ENCODE measurements at places on chromosomes 12 and 14.
A peak's percentile ranks its signal among the peaks of the same experiment; 100 is the strongest.

DNA sequence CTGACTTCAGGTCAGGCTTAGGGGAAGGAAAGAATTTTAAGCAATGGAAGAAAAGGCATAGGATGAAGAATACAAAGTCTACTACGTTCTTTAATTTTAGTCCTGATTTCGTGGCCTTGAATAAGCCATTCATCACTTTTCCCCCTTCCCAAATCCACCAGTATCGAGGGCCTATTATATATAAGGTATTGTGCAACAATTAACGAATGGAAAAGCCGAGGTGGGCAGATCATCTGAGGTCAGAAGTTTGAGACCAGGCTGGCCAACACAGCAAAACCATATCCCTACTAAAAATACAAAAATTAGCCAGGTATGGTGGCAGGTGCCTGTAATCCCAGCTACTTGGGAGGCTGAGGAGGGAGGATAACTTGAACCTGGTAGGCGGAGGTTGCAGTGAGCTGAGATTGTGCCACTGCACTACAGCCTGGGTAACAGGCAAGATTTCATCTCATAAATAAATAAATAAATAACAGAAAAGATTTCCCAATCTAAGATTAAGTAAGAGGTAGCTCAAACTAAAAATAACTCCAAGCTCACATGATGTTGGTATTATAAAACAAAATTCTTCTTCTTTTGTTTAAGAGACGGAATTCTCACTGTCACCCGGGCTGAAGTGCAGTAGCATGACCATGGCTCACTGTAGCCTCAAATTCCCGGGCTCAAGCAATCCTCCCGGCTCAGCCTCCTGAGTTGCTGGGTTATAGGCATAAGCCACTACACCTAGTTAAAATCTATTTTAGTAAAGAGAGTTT lies 58.3 kb upstream of the NR2C1 start:
- DNase-seq = no peak

GRCh38 chr12:1622406-1622805 lies 6.6 kb upstream of the WNT5B start:
- DNase-seq = no peak

DNA sequence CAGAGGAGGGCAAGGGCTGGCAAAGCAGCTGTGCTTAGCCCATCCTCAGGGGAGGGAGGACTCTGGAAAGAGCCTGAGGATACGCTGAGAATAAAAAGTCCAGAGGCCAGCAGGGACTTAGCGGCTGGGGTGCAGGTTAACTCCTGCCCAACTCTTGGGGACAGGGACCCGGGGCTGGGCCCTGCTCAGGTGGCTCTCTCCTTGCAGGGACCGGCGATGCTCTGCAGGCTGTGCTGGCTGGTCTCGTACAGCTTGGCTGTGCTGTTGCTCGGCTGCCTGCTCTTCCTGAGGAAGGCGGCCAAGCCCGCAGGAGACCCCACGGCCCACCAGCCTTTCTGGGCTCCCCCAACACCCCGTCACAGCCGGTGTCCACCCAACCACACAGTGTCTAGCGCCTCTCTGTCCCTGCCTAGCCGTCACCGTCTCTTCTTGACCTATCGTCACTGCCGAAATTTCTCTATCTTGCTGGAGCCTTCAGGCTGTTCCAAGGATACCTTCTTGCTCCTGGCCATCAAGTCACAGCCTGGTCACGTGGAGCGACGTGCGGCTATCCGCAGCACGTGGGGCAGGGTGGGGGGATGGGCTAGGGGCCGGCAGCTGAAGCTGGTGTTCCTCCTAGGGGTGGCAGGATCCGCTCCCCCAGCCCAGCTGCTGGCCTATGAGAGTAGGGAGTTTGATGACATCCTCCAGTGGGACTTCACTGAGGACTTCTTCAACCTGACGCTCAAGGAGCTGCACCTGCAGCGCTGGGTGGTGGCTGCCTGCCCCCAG lies 2.8 kb downstream of the B3GNT4 start:
- no peak for DNase-seq

DNA sequence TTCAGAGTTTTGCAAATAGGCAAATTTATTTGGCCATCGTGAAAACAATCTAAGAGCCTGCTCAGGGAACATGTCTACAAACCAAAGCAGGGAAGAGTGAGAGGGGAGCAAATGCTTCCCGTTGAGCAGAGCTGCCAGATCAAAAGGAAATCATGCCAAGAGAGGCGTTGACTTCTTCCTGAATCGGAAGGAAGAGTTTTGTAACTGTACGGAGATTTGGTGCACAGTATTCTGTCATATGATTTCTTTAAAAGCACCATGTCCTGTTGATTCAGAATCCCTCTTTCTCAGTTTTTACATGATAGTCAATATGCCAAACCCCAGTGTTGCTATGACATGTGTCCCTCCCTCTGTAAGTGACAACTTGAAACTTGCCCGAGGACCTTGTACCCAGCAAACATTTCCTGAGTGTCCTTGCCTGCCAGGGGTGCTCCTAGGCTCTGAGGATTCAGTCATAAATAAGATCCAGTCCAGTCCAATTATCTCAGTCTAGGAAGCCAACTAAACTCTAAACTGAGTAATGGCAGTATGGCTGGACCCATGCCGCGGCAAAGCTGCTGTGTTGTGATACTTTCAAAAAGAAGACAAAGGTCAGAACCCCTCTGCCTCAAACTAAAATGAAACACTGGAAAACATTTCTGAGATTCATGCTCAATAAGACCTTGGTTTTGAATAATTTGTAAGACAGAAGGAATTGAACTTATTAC lies 300.1 kb upstream of the FKBP4 start:
- no peak for DNase-seq

DNA sequence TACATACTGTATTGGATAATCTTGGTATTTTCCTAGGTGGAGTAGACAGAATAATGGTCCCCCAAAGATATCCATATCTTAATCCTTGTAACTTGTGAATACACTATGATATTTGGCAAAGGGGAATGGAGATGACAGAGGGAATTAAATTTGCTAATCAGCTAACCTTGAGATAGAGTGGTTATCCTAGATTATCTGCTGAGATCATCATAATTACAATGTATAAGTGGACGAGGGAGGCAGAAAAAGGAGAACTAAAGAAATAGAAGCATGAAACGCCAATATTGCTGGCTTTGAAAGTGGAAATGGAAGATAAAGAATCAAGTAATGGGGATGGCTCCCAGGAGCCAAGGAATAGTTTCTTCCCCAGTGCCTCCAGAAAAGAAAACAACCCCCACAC lies 398.7 kb downstream of the NOVA1 start:
- DNase-seq = no peak

DNA sequence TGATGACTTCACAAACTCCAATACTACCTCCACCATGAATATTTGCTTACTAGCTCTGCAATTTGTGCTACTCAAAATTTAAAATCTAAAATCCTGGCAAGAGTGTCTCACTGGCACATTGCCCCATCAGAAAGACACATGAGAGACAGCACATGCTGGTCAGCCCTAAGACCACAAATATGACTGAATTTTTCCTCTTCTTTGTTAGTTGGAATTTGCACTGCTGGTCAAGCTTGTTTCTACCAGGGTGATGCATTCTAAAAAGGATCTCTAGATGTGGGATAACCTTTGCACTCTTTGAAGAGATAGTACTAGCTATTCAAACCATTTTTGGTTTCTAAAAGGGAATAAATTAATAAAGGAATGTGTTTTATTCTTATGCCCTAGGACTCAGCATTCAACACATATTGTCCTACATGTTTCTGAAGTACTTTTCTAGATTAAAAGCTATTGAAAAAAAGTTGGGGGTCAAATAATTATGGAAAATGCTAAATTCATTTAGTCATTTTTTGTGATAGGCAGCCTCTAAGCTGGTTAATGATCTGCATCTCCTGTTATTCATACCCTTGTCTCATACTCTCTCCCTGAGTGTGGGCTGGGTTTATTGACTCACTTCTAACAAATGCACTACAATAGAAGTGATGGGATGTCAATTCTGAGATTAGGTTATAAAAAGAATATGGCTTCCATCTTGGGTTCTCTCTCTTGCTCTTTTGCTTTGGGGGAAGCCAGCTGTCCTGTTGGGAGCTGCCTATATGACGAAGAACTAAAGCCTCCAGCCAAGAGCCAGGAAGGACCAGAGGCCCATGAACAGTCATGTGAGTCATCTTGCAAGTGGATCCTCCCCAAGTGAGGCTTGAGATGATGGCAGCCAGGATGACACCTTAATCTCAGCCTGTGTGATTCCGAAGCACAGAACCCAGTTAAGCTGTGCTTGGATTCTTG lies 211.5 kb upstream of the CRY1 start:
- DNase-seq = no peak

DNA sequence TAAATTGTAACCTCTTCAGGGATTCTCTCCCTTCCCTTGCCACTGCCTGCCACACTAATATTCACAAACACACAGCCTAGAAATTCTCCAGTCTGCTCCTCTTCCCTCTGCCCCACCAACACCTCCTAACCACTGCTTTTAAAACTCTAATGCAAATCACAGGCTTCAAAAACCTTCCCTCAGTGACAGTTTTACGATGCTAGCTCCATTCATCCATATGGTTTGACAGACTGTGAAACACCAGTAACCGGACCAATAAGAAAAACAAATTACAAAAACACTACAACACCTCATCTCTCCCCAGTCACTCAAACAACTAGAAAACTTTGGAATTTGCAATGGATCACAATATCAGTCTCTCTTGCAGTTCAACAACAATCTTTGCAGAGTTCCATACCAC lies 5.7 kb downstream of the DPF3 start:
- no peak for DNase-seq

DNA sequence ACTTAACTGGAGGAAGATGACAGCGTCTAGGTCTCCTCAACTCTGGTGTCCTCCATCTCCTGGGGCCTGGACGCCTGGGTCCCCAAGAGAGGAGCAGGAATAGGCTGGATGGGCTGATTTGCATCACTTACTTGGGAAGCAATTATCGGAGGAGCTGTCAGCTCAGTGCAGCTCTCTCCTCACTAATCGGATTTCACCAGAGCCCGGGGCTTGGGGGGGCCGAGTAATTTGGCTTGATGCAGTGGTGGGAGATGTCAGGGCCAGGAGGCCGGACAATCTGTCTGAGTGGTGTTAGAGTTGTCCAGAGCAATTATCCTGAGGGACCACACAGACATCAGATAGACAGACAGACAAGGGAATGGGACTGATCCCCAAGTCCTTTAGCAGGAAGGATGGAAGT lies 4.6 kb upstream of the SMUG1 start:
- DNase-seq = no peak

- DNase-seq = no peak
Observed at GRCh38 chr12:52903855-52904508, 894 bp downstream of the KRT8 start.

- DNase-seq = no peak
Observed at GRCh38 chr12:68595241-68595640, 15.5 kb upstream of the RAP1B start.

DNA sequence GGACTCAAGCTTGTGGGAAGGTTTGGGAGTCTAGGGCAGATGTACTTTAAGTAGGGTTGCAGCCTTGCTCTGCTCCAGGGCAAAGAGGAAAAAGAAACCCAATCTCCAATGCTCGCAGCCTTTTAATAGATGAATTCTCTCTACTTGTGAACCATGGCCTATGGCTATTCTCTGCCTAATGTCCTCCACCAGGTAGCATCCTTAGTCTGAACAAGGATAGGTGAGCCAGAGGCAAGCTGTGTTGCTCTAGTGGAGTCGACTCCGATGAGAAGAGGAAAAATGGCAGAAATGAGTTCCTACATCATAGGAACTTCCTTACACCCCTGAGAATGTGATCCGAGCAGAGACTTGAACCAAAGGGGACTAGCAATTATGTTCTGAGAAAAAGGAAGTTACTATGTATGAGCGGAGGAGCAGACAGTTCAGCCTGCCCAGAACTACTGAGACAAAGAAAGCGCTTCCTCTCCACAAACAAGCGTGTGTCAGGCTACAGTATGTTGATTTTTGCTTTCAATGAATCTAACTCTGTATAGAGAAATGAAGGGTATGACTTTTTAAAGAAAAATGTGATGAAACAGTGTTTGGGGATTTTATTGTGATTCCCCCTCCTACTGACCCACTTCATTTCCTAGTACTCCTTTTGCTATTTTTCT lies 153.6 kb upstream of the ARID2 start:
- no peak for DNase-seq

GRCh38 chr12:54984658-54985376 lies at the start of gene TESPA1:
TSS of gene TESPA1 (minus strand) at chr12:54984762. CDS start at chr12:54974562, 10,200 bp downstream.
- peak; percentile 90 for DNase-seq

DNA sequence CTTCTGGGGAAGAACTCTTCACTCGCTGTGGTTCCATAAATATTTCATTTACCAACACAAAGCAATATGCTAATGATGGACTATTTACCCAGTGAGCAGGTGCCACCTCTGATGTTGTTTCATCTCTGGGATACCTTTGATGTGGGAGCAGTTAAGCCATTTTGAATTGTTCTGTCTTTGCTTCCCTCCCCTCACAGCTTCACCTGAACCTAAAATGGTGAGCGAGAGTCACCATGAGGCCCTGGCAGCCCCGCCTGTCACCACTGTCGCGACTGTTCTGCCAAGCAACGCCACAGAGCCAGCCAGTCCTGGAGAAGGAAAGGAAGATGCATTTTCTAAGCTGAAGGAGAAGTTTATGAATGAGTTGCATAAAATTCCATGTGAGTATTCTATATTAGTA lies 352.7 kb downstream of the SYT1 start:
- DNase-seq = no peak

DNA sequence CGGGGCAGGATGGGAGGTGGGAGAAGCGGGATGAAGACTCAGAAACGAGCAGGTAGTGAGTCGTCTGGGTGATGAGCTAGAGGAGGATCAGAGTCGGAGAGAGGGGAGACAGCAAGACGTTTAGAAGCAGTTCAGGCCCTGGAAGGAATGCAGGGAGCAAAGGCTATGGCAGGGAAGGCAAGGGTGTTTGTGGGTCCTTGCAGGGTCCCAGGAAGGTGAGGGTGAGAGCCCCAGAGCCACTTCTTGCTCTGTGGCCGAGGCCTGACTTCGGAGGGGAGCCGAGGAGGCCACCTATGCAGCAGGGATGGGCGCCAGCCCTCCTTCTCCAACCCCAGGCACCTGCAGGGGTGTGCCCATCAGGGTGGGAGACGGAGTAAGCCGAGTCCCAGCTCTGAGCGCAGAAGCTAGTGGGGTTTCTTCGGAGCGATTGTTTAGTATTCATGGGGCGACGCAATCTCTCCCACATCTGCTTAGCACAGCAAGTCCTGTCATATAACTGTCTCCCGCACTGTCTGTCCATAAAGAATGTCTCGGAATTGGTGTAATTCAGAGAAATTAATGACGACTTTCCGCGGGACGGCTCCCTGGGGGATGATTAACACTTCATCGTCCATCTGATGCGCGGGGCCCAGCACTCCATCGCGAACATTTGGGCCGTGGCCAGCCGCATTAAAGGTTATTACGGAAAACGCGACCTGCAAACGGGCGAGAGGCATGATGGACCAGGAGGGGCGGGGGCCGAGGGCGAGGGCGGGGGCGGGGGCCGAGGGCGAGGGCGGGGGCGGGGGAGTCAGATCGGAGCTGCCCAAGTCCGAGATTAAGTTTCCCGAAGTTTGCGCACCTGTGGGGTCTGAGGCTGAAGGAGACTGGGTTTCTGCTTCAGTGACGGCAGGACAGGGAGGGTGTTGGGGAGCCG lies 12.2 kb upstream of the CALCOCO1 start:
- no peak for DNase-seq

DNA sequence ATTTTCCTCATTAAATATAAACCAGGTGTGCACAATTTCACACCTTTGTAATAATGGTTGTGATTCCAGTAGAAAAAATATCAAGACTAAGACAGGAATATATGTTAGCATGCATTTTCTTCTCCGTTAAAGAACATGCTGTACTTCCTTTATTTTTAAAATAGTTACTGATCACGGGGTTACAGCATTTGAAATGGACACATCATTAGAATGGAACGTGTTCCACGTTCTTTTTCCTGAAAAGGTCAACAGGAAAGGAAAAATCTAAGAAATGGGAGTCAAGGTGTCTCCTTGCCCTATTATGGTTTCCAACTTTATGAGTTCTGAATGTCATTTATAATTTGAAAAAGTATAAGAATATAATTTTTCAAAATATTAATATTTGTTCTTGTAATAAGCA lies 1325.7 kb downstream of the SLC16A7 start:
- DNase-seq = no peak

Measured in central memory CD4-positive, alpha-beta T cell (primary cell).